ENCODE measurements at places on chromosomes 3 and 15.

DNA sequence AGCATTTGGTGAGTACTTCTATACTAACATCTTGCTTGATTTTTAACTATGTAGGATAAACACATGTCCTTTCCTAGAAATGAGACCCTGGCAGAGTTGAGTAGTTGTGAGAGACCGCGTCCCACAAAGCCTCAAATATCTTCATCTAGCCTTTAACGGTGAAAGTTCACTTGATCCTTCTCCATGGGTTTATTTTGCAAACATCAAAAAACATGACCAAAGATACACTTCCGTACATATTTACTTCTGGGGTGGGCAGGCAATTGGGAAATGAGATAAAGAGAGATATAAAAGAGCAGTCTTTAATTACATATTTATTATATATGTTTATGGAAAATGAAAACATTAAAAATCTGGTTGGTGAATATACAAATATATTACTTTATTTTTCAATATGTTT lies 5.2 kb upstream of the KAT2B start:
- DNase-seq = no peak

DNA sequence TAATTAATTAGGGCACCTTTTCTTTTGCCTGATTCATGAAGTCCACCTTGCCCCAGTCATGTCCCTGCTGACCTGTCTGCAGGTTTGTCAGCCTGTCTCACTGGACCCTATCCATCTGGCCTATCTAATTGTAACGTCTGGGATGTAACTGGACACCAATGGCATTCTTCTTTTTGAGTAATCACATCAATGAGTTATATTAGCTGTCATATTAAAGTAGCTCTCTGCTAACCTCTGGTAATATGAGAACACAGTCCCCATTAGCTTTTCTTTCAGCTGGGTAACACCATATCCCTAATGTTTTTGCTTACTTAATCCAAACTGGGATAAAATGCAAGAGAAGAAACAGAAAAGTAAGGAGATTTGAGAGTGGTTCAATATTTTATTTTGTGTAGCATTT lies 166.2 kb upstream of the VEPH1 start:
- DNase-seq = no peak

DNA sequence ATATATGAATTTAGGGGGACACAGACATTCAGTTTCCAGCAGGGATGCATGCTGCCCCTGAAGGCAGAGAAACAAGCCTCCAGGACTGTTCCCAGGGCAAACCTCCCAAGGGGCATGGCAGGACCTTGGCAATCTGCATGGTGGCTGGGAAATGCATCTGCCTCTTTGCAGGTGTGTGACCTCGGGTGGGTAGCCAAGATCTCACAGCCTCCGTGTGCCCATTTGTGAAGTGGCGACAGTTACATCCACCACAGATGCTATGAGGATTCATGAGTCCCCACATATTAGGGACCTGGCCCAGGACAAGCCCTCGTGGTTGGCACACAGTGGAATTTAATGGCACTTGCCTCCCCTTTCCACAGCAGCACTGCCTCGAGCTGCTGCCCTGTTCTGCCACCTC lies 29.9 kb downstream of the SLC28A1 start:
- DNase-seq = no peak

GRCh38 chr3:3013317-3014052 lies 96.7 kb downstream of the IL5RA start:
- no peak for DNase-seq

- no peak for DNase-seq
These were observed 254.5 kb upstream of the RORA start for GRCh38 chr15:61483599-61483998.

- no peak for DNase-seq
These were observed 269.2 kb upstream of the CTNNB1 start for GRCh38 chr3:40930131-40930538.

DNA sequence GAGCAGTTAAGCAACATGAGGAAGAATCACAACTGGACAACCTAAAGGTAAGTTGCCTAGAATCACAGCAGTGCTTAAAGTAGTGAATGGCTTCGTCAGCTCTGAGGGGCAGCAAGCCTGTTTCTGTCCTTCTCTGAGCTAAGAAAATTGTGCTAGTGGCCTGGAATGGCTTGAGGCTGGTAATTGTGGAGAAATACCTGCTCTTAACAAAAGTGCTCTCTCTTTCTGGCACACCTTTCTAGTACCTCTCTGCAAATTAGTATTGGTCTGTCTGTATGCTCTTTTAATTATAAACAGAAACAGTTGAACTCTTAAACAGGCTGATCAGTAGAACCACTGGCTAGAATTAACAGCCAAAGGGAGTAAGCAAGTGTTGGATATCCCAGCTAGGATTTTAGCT lies 11.6 kb downstream of the SNX1 start:
- DNase-seq = no peak

GRCh38 chr3:108546247-108546646 lies 35.9 kb upstream of the MYH15 start:
- peak; percentile 7 for DNase-seq

GRCh38 chr3:129958755-129959154 lies 15.8 kb upstream of the TRH start:
- DNase-seq = no peak

DNA sequence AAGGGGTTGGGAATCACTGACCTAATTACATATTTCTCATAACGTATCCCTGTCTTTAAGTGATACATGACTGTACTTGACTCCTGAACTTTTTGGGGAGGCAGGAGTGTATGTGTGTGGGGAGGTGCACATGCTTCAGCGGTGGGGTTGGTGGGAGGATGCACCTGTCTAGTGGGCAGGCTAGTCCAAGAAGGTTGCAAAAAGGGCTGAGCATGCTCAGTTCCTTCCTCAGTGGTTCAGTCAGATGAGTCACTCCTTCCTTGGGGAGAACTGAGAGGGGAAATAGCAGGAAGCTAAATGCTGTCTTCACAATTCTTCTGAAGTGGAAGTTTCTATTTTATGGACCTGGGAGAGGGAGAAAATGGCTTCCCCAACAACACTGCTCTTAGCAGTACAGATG lies 24.6 kb upstream of the AP4E1 start:
- DNase-seq = peak; percentile 57

- no peak for DNase-seq
These were observed 272.2 kb upstream of the NR2F2 start for GRCh38 chr15:96058103-96058851.

GRCh38 chr15:61653110-61653509 lies 407.1 kb downstream of the VPS13C start:
- no peak for DNase-seq

All from astrocyte (in vitro differentiated cells and primary cell).